ENCODE measurements at places on chromosomes 7 and 10. TPM values are rescaled to one million over a fixed set of nuclear protein-coding genes. Genes with fewer than 3 reads are reported as not detected.

- no peak for DNase-seq
Measured at GRCh38 chr7:92851732-92852131, 15.4 kb upstream of the CDK6 start.

DNA sequence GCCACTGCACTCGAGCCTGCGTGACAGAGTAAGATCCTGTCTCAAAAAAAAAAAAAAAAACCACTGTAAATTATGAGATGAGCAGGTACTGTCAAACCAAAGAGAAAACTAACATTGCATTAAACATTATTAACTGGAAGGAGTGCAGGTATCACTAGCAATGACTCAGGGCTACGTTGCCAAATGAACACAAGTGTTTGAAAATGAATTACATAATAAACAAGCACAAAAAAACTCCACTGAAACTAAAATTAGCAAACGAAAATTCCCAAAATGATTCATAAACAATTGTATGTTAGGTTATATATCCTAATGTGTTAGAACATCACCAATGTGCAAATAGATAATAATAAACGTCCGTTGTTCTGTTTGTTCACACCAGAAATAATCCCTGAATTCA is 42.8 kb downstream of the NSUN6 start:
- no peak for DNase-seq

DNA sequence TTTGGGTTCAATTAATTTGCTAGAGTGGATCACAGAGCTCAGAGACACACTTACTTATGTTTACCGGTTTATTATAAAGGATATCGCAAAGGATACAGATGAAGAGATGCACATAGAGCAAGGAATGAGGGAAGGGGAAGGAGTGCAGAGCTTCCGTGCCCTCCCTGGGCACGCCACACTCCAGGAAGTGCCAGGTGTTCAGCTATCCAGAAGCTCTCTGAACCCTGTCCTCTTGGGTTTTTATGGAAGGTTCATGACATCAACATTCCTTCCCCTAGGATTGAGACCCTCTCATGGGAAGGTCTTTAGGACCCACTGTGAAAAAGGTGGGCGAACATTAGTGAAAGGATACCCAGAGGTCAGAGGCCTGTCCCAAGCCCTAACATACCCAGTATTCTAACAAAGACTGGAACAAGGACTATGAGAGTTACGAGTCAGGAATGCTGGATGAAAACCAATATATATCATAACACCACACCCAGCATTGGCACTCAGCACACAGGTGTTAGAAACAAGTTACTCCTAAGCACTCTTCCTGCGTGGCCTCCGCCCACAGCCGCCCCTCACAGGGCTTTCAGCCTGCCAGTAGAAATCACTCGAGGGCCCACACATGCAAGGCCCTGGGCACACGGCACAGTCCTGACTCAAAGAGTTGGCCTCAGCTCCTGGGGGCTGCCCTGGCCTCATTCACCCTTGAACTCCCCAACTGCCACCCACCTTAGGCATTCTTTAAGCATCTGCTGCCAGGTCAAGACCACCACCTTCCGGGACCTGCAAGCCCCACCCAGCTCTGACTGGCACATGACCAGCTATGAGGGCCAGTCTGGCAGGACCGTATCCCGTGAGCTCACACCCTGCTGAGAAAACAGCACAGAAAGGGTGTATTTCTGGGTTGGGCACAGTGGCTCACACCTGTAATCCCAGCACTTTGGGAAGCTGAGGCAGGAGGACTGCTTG is 5.6 kb upstream of the AIFM2 start:
- no peak for DNase-seq

DNA sequence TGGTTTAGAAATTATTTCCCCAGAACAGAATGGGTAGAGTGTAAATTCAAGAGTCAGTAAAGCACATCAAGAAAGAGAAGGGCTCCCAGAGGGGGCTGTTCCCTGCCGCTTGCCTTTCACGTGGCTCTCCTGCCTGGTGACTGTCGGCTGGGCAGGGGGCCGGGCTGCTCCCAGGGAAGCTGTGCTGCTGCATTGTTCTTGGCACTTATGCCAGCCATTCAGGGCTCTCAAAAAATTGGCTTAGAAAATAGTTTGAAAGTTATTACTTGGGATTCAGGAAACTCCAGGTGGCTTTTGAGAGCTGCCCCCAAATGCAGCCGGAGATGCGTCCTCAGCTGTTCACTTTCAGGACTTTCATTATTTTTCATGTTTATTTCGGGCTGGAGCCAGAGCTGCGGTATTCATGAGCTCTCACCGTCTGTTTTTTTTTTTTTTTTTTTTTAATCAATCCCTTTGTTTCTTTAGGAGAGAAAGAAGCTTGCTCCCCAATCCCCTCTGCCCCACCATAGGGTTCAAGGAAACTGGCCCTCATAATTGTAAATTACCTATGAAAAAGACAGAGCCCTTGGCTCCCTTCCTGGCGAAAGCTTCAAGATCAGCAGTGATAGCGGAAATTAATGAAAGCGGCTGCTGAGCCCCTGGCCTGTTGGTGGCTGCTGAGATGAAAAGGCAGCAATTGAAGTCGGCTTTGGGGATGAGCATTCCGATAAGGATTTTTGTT is 94.1 kb downstream of the SORCS3 start:
- peak; percentile 76 for DNase-seq

DNA sequence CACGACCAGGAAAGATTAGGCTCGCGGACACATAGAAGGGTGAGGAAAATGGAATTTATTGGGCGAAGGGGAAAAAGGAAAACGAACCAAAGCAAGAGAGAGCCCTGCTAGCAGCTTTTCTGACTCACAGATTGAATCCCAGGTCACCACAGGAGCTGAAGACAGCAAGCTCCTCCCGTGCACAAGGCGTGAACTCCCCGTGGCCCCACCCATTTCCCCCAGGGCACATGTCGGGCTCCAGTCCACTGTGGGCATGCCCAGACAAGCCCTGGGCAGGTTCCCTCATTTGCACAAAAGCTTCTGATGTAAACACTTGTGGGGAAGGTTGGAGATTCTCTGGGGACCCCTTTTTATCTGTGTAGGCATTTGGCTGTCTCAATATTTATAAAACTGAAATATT is 582.4 kb downstream of the SUGCT start:
- DNase-seq = peak; percentile 77

- no peak for DNase-seq
Measured at GRCh38 chr7:94431176-94431575, 36.5 kb downstream of the COL1A2 start.

GRCh38 chr10:98139431-98139830 is 5.0 kb downstream of the R3HCC1L start:
- no peak for DNase-seq

DNA sequence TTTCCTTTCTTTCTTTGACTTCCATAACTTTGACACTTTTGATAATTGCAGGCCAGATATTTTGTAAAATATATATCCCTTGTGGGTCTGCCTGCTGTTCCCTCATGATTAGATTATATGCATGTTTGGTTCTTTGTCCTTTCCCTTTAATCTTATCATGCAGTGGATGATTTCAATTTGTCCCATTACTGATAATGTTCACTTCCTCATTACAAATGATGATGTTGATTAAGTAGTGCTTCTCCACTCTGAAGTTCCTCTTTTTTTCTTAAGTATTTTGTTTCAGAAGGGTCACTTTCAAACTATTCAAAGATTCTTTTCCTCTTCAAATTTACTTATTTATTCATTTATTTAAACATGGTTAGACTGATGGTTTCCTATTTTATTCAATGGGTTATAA is 898.1 kb downstream of the XPNPEP1 start:
- no peak for DNase-seq

GRCh38 chr10:11993834-11994468 is 48.7 kb downstream of the UPF2 start:
- no peak for DNase-seq

CAMK1D gene
- 5.2 TPM for total RNA-seq

NPY4R2 gene
- total RNA-seq = not detected

CYP17A1 gene
- total RNA-seq = not detected

SBDS gene
- 210 TPM for total RNA-seq

EPO gene
- not detected for total RNA-seq

RBP3 gene
- total RNA-seq = not detected
